ENCODE measurements at places on chromosomes 1 and 21.

DNA sequence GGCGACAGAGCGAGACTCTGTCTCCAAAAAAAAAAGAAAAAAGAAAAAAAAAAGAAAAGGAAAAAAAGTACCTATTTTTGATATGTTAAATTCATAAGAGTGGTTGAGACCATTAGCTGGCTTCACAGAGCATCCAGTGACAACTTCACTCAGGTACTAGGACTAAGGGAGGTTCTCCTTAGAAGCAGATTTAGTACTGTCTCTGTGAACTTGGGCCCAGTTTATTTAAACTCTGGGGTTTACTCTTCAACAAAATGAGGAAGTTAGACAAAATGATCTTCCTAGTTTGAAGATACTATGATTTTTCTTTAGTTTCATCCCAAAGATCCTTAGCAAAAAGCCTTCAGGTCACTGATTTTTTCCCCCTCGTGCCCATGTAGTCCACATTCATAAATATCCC, 21.2 kb downstream of the MACO1 start:
- DNase-seq, result no peak

GRCh38 chr1:184463680-184464079, 76.9 kb downstream of the C1orf21 start:
- DNase-seq, result no peak

DNA sequence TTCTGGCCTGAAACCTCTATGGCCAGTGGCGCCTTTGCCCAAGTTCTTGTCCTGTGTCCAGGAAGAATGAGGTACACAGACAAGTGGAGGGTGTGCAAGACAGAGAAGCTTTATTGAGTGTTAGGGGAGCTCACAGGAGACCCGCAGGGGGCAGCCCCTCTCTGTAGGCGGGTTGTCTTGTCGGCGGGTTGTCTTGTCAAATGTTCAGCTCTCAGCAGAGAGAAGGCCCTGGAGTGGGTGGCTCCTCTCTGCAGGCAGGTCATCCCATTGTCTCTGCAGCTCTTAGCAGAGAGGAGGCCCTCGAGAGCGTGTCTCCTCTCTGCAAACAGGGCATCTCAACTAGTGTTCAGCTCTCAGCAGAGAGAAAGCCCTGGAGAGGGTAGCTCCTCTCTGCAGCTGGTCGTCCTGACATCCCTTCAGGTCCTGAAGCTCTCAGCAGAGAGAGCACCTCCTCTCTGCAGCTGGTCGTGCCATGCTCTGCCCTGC, 11.0 kb downstream of the COL6A2 start:
- no peak for DNase-seq

- DNase-seq, result no peak
Measured at GRCh38 chr1:246691622-246692495, 32.4 kb upstream of the SCCPDH start.

- no peak for DNase-seq
Measured at GRCh38 chr1:242754125-242754524, 229.6 kb upstream of the PLD5 start.

- DNase-seq, result no peak
Measured at GRCh38 chr21:45947296-45947695, 34.3 kb upstream of the COL6A1 start.

DNA sequence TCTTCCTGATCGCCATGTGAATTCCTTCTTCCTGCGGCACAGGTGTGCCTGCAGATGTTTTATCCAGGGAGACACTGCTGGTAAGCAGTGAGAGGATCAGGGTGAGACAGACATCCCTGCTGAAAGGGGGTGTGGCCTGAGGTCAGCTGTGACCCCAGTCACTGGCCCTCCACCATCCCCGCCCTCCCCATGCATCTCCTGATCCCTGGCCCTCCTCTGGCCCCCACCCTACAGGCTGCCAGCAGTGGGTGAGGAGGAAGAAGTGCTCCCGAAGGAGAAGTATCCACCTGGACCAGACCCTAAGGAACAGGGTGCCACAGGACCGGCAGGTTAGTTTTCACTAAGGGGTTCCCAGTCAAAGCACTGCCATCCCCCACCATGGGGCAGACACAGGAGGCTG, 85.3 kb downstream of the GLIS1 start:
- DNase-seq, result no peak

- DNase-seq, result no peak
Measured at GRCh38 chr1:240287722-240288121, 196.0 kb downstream of the FMN2 start.

DNA sequence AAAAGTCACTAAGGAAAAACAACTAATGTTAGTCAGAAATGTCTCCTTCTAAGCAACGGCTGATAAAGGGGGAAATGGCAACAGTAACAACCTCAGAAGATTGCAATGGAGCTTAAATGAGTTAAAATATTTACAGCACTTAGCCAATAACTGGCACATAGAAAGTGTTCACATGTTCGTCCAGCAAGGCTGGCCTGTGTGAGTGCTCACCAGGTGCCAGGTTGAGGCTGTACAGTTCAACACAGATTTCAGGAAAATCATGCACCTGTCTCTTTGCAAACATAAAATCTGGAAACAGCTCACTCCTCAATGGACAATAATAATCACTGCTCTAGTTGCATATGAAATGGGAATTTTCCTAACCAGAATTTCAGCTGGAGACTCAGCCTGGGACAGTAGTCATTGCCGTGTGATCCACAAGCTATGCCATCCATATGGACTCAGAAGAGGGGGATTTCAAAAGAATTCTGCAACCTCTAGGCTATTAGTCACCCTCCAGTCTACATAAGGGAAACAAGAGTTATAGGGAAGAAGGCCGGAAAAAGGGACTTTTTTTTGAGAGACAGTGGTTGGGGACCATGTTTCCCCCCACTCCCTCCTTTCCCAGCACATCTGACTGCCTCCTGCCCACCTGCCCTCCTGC, 68.6 kb downstream of the SYDE2 start:
- no peak for DNase-seq

- no peak for DNase-seq
Measured at GRCh38 chr1:27872802-27873551, 633 bp downstream of the THEMIS2 start.
